LNCaP clone FGC (cell line): ENCODE measurements at places on chromosomes 11 and 22.

DNA sequence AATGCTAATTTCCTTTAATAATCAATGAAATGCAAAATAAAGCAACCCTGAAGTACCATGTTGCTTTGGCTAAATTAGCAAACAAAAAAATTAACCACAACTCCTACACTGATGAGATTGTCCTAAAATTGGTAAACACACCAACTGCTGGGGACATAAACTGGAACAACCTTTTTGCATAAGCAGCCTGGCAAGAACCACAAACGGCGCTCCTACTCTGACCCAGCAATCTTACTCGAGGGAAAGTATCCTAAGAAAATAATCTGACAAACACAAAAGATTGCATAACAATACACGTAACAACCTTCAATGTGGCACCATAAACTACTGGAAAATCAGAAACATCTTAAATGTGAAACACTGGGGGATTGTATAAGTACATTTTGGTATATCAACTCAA is 189.8 kb upstream of the PITPNB start:
- DNase-seq = no peak

GRCh38 chr11:61554172-61554988 is 26.5 kb downstream of the SYT7 start:
- no peak for DNase-seq

- DNase-seq = no peak
These were observed 2.9 kb upstream of the KIRREL3 start for GRCh38 chr11:127003260-127003981.

GRCh38 chr22:24419475-24419850 is 7.9 kb upstream of the ADORA2A start:
- DNase-seq = no peak

DNA sequence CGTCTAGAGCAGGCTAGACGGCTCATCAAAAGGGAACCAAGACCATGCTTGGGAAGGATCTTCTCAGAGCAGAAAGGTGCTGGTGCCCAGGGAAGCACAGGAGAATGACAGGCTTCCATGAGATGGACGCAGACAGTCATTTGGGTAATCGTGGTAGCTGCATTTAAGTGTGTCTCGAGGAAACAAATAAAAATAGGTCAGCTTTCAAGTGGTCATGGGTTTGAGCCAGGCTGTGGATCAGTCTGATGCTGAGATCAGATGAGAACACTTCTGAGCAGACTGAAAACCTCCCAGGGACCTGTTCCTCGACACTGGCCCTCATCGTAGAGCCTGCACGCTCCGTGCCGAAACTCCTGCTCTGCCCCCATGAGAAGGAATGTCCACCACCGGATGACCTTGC is 4.7 kb downstream of the CARS1 start:
- no peak for DNase-seq

DNA sequence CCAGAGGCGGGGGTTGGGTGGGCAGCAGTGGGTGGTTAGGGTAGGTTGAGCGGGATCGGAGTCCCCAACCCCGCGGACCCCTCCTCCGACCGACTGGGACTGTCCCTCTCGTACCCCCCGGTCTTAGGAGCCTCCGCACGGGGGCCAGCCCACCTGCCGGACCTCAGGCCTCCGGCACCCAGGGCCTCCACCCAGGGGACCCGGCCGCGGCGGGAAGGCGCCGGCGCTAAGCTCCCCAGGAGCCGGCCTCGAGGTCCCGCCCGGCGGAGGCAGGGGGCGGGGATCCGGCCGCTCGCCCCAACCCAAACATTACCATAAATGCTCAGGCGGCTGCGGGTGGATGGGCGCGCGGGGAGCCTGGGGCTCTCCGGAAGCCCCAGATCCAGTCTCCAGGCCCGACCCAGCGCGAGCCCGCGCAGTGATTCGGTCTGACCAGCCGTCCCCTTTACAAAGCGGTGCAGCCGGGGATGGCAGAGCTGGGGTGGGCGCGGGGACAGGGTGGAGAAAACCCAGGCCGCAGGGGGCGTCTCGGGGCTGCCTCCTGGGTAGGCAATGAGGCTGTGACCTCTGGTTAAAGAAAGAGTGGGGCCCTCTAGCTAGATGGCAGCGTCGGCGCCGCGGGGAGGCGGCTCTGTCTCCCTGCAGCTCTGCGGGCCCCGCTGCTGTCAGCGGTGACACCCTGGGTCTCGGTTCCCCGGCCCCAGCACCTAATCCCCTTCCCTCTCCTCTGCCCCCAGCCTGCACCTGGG is 4.0 kb upstream of the MCAM start:
- no peak for DNase-seq

GRCh38 chr22:30612789-30613188 is 5.8 kb downstream of the TCN2 start:
- no peak for DNase-seq

- DNase-seq = no peak
These were observed 197.5 kb downstream of the DBX1 start for GRCh38 chr11:19962801-19963175.

DNA sequence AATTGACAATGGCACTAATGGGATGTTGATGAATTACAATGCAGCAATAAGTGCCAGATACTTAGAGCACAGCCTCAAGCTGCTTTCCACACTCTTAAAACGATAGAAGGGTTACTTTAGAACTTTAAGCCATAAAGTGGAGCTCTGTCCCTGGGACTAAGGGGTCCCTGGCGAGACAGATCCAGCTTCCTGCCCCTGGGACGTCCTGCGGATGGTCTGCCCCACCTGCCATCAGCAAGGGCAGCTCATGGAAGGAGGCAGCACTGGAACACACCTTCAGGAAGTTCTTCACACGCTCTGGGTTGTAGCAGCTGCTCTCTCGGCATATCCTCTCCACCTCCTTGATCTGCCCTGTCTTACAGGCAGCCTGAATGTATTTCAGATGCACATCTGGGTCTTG is 45.1 kb upstream of the SLC25A1 start:
- DNase-seq = no peak

DNA sequence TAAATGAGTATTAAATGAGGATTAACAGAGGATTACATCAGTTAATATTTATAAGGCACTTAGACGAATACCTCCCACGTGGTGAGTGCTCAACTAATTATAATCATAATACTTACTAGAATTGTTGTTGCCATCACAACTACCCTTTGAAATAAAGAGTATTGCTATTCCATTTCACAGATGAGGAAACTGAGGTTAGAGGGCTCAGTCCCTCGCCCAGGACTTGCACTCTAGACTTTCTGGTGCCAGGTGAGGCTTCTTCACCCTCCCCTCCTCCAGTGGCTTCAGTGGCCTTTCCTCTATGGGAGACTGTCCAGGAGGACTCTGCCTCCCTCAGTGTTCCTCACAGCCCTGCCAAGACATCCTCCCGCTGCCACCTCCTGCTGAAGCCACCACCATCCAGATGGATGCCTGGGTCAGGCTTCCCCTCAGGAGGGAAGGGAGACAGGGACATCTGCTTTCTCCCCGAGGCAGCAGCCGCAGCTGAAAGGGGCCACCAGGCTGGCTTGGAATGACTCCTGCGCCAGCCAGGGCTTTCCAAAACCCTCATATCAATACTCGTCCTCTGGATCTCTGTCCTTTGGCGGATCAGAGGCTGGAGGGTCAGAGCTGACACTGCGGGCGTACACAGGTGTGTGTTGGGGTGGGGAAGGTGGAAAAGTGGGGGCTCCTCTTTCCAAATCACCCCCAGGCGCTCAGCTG is 580.1 kb downstream of the BUD13 start:
- no peak for DNase-seq

GRCh38 chr22:44378380-44378779 is 65.6 kb upstream of the SHISAL1 start:
- no peak for DNase-seq

DNA sequence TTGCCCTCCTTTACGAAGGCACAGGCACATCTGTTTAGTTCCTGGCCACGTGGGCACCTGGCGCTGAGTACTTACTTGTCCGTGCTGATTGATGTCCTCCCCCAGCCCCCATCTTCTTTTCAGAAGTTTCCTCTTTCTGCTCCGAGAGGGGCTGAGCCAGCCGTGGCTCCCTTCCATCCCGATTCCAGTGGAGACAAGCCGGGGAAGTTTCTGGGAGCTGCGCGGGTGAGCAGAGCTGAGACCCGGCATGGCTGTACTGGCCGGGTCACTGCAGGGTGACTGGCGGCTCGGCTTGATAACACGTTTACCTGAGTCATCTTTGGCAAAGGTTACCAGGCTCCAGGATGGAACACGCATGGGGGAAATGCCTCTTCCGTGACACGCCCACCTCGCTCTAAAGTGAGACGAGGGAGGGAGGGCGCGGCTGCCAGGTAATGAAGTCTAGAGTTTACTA is 45.4 kb upstream of the ATXN10 start:
- DNase-seq = no peak

DNA sequence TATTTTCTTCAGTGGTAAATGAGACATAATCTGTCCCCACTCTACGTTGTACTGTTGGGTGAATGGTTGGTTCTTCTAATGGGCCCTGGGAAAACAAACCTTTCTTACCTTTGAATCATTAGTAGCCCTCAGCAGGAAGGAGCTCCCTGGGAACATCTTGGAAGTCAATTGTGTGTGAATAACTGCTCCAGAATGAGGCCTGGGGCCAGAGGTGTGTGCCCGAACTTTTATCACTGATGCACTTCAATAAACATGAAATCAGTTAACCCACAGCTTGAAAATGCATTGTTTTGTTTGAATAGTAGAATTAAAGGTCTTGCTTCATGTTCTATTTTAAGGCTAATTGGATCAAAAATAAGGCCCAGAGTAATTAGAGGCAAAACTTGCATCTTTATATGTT is 67.1 kb downstream of the NAV2 start:
- DNase-seq = no peak

DNA sequence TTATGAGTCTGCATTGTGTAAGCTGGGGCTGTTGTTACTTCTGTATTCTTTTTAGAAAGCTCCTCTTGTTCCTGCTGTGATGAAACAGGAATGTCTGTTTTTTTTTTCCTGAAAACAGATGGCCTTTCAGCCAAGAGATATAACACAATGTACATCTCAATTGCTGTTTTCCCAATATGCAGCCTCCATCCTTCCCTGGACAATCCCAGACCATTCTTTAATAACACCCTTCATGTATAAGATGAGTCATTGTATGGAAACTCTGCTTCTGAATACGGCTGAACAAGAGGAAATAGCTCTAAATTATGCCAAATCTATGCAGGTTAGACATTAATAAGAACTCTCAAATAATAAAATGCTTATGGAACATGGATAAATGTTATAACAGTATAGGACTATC is 60.2 kb upstream of the LRRC4C start:
- no peak for DNase-seq

DNA sequence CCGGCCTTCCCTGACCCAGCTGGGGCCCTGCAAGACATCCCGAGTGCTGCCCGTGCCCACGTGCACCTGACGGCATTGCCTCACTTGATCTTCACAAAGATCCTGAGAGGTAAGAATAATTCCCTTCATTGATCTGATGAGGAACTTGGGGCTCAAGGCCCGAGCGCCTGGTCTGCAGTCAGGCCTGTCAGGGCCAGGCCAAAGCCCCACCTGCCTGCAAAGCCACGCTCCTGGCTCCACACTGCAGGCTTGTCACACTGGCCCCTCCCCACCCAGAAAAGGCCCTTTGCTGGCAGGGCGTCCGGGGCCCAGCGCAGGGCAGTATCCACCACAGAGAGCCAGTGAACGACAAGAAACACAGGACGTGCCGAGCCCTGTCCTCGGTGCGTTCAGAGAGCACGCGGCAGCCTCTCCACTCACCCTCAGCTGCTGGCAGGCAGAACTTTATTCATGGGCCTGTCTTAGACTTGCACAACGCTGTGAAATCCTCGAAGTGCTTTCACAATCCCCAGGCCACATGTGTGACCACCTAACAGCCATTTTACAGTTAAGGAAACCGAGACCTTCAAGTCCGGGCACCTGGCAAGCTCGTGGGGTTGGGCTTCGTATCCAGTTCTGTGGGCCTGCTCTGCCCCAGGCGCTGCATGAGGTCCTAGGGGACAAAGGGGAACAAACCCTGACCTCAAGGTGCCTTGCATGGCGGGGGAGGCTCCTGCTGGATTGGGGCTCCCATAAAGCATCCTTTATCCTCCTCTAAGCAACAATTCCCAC is 14.8 kb downstream of the KIAA0930 start:
- no peak for DNase-seq

GRCh38 chr11:8997451-8997850 is 6.3 kb downstream of the NRIP3 start:
- DNase-seq = no peak

DNA sequence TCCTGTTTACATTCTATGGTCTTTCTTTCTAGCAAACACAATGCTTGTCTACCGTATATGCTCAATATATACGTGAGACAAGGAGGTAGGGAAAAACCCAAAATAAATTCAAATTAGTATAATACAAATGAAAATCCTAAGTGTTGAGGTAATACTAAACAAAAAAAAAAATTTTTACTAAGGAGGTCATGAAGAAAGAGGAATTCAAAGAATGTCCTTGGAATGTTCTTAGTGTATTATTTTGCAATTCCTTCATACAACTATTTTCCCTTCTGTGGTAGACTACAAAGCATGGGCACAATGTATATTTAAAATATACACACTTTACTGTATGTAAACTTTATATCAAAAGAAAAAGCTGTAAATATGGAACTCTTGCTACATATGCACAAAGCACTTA is 36.4 kb downstream of the PIK3C2A start:
- no peak for DNase-seq

DNA sequence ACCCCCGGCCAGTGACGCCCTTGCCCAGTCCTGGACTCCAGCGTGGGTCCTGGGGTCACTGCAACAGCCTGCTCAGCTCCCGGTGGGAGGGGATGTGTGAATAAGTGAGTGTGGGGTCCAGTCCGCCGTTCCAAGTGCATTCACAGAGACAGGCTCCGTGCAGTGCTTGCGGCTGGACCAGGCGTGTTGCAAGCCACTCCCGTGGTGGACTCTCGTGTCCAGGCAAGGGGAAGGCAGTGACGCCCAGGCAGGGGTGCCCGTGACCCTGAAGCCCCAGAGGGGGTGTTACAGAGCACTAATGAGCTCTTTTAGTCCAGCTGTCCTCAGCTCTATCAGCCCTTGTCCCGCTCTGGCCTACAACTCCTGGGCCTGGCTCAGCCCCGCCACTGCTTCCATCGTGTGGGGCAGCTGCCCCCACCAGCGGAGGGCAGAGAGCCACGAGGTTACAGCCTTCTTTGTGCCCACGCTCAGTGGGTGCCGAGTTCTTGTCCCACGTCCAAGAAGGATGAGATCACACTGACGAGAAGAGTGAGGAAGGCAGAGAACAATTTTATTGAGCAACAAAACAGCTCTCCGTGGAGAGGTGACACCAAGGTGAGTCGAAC is 1807.5 kb downstream of the LRRC4C start:
- DNase-seq = no peak

- DNase-seq = no peak
These were observed 6.7 kb downstream of the ZBTB44 start for GRCh38 chr11:130308059-130308458.

- DNase-seq = no peak
These were observed 108.4 kb upstream of the ZC3H12C start for GRCh38 chr11:109984634-109985289.

- no peak for DNase-seq
These were observed 60.2 kb upstream of the PDE3B start for GRCh38 chr11:14583252-14584034.

GRCh38 chr11:104573441-104573990 is 324.7 kb downstream of the CASP12 start:
- no peak for DNase-seq
